ENCODE measurements at places on chromosomes 1 and 21. TPM values are rescaled to one million over a fixed set of nuclear protein-coding genes. Genes with fewer than 3 reads are reported as not detected.

GRCh38 chr21:45264146-45264911 lies 23.4 kb downstream of the POFUT2 start:
- no peak for DNase-seq

DNA sequence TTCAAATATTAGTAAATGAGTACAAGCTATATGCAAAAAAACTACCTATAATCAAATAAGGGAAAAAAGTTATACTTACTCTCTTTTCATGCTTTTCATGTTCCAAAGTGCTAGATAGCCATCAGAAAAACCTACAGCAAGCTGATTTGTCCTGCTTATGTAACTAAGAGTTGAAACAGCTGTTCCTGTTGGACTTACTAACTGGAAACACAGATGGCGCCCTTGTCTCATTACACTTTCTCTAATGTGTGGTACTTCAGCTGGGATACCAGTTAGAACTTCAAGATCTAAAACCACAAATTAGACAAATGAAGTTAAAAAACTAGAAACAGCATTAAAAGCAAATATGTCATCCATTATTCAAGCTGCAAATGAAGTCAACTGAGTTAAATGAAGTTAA lies 24.3 kb downstream of the AHCTF1 start:
- DNase-seq, result no peak

GRCh38 chr1:20187813-20188454 lies 1.6 kb upstream of the PLA2G2C start:
- DNase-seq, result no peak

- DNase-seq, result no peak
Observed at GRCh38 chr1:225319871-225320270, 108.0 kb downstream of the LBR start.

Gene DMRTA2
- total RNA-seq, result not detected

Gene TMEM54
- 1.5 TPM for total RNA-seq

DNA sequence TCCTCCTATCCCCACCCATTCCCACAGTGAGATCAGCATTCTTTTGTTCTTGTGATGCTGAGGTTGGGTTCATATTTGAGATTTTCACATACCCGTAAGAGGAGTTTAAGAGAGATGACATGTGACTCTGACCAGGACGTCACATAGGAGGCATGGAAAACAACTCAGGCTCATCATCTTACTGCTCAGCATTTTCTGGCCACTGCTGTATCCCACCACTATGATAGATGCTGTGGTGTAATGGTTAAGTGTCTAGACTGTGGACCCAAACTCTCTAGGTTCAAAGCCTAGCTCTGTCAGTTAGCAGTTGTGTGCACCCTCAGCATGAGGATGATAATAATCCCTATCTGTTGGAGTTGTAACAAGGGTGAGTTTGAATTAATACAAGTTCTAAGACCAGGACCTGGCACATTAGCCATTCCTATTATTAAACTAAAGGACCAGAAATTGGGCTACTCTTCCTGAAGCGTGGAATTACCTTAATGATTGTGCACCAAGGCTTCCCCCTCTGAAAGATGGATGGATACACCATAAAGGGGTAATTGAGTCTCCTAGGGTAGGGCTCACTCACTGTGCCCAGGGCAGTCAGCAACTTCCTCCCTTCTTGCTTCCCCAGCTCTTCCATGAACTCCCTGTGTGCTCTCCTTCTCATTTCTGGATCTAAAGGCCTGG lies 40.9 kb downstream of the LGR6 start:
- DNase-seq, result no peak

- DNase-seq, result no peak
Observed at GRCh38 chr1:187714470-187714869, 885.7 kb downstream of the PLA2G4A start.

Gene PGBD2
- 6.7 TPM for total RNA-seq

DNA sequence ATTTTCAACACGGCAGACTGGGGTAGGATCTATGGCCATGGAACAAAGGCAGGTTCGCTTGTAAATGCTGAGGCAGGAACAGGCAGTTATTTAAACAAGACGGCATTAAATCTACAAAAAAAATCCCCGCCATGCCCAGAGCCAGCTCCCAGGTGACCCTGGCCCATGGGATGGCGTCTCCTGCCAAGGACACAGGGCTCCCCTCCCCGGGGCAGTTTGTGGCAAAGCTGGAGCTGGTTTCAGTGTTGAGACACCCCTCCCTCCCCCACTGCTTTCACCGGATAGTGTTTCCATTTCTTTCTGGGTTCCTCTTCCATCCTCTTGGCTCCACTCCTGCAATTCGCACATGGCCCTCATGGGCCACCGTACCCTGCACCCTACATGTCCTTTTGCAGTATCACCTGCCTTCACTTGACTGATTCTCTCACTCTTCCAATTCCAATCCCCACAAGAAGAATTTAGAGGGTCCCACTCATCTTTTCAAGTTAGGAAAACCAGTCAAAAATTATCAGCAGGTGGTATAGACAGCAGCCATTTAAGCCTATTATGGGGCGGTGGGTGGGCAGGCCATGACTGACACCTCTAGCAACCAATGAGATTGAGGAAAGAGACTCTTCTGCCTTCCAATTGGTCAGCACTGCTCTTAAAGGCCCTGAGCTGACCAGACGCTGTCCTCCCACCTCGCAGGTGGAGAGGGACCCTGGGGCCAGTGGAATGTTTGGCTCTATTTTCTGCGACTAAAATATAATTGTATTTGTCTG lies 52.0 kb downstream of the OLIG1 start:
- no peak for DNase-seq

Gene CD34
- not detected for total RNA-seq

GRCh38 chr1:214552174-214552608 lies 789 bp upstream of the PTPN14 start:
- no peak for DNase-seq

DNA sequence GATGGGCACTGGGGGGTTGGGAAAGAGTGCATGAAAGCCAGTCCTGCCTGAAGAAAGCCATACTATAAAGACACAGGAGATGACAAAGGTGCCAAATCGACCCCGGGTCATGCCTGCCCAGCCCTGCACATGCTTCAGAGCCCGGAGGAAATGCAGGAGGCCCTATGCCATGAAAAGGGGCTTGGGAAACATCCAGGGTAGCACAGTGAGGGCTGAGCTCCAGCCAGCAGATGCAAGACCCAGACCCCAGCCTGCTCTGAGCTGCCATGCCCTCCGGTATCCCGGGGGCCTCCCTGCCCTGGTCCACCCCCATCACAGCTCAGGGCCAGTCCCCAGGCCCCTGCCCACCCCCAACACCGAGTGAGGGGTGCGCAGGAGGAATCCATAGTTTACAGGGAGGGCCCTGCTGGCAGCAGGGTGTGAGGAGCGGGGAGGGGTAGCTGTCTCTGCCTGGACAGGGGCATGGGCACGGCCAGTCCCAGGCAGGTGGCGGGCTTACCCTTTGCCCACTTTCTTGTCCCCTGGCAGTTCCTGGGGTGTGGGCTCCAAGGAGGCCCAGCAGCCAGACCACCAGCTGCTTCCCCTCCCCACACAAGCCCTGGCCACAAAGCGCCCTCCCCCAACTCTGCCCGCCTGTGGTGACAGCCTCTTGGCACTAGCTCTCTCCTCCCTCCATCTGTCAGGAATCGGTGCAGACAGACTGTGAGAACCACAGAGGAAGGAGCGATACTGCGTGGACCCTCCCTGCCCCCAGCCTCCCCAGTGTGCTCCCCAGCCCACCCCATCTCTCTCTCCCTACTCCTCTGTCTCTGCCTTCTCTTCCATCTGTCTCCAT lies 16.8 kb downstream of the LRP8 start:
- no peak for DNase-seq

Gene OR2L13
- total RNA-seq, result not detected

Gene RHD
- not detected for total RNA-seq

DNA sequence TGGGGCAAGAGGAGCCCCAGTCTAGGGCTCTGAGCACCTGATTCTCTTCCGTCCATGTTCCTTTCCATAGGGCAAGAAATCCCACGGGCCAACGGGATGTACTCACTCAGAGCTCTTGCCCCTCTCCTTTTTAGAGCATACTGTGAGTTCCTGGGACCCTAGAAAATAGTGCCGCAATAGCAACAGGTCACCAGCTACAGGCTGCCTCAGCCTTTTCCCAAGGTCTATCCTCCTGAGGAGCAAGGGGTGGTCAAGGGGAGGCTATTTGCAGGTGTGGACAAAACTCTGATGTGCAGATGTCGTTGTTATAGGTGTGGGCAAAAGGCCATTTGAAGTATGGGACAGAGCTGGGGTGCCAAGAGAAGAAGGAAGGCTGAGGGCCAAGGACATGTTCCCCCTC lies 1.6 kb upstream of the QSOX1 start:
- no peak for DNase-seq

- DNase-seq, result no peak
Observed at GRCh38 chr1:44151332-44151731, 9.9 kb upstream of the KLF18 start.

DNA sequence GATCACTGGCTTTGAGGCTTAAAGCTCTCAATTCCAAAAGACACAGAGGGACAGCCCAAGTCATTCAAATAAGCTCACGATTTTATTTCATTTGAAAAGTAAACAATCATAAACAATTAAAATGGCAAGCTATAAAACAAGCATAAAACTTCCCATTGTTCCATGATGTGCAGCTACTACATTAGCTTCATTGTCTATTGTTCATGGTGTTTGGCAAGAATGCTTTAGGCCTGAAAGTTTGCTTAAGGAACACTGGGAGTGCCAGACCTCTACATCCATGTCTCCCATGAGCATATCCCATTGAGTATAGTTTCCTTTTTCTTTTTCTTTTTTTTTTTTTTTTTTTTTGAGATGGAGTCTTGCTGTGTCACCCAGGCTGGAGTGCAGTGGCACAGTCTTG lies 286.1 kb upstream of the ESRRG start:
- no peak for DNase-seq

Gene CASQ2
- total RNA-seq, result not detected

- no peak for DNase-seq
Observed at GRCh38 chr1:90732136-90732535, 15.0 kb upstream of the BARHL2 start.

Gene FAM131C
- 1.4 TPM for total RNA-seq

Gene MPZ
- total RNA-seq, result 4.0 TPM

- DNase-seq, result no peak
Observed at GRCh38 chr1:145979746-145980456, 15.4 kb downstream of the POLR3GL start.

DNA sequence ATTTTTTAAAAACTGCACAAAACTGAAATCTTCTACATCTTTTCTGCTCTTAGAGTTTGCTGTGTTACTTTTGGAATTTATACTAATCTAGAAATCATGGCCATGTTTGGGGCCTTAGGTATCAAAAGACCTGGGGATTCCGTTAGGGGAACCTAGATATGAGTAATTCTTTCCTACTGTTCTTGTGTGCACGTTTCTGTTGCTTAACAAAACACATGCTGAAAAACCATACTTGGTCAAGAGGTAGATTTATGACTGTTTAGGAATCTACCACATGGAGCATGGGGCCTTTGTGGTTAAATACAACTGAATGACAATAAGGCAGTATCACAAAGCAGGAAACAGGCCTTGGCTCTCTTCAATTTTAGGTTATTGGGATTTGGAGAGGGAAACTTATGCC lies 291.9 kb upstream of the USP25 start:
- no peak for DNase-seq

Gene SKI
- 37.0 TPM for total RNA-seq

DNA sequence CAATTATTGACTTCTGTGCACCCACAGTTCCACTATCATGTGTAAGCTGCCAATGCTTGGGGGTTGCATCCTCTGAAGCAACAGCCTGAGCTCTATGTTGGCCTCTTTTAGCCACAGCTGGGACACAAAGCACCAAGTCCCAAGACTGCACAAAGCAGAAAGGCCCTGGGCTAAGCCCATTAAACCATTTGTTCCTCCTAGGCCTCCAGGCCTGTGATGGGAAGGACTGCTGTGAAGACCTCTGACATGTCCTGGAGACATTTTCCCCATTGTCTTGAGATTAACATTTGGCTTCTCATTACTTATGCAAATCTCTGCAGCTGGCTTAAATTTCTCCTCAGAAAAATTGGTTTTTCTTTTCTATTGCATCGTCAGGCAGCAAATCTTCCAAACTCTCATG lies 123.7 kb upstream of the DEPDC1 start:
- DNase-seq, result no peak

DNA sequence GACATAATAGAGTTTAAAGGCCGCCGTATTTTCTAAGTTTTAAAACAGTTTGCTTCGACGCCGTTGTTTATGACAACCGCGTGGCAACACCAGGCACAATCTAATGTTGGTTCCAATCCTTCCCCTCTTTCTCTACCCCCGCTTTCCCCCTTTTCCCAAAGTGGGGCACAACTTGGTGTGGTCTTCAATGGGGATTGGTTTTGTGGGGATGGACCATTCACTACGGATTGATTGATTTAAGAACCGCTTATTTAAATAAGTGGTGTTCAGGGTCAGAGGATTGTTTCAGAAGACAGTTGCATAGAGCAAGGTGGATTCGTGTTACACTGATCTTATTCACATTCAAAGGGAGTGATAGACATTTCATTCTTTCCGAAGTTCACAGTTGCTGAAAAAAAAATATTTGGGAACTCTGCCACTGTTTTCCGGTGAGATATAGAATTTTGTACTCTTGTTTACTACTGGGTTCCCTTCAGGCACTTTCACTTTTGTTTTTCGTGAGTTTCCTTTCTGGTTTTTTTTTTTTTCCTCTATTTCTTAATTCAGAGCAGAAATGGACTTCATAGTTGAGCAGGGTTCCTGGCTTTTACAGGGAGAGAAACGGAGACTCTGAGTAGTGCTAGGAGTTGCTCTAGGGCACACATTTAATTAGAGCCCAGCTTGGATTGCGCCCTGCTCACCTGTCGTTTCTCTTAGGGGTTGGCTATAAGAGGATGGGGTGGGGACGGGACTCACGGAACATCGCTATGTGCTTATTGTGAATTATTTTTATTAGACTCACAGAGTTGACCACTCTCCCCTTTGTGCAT lies 79.6 kb upstream of the AK4 start:
- DNase-seq, result no peak

DNA sequence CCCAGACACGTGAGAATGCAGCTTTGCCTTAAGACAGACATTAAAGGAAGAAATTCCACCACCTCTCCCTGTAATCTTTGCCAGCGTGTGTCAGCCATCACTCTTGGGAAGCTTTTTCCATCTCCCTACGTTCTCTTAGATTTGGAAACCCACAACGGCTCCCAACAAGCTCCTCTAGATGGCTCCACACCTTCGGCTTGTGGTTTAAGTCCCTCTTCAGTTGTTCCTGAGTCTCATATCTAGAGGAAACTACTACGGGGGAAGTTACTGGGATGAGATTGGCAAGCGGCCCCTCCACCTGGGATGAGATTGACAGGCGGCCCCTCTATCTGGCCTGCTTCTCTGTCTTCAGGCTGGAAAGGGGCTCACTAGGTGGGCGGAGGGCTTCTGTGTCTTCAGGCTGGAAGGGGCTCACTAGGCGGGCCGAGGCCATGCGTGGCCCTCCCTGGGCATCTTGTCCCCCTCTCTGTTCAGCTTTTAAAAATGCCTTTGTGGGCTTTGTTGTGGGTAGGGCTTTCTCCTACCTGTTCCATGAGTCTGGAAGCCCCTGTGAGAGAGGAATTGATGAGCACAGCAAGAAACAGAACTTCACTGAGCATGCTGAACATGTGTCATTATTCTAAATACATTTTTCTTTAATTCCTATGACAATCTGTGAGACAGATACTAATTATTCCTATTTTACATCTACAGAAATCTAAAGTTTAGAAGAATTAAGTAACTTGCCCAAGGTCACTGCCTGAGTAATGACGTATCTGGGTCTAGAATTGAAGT lies 670.5 kb downstream of the KIF26B start:
- DNase-seq, result no peak
